Stimulated activated CD8-positive, alpha-beta memory T cell treated with anti-CD3 and anti-CD28 coated beads, Interleukin-4, amount 100 ng/mL, for 1 hour (primary cell): ENCODE measurements at places on chromosomes 2 and 18.

DNA sequence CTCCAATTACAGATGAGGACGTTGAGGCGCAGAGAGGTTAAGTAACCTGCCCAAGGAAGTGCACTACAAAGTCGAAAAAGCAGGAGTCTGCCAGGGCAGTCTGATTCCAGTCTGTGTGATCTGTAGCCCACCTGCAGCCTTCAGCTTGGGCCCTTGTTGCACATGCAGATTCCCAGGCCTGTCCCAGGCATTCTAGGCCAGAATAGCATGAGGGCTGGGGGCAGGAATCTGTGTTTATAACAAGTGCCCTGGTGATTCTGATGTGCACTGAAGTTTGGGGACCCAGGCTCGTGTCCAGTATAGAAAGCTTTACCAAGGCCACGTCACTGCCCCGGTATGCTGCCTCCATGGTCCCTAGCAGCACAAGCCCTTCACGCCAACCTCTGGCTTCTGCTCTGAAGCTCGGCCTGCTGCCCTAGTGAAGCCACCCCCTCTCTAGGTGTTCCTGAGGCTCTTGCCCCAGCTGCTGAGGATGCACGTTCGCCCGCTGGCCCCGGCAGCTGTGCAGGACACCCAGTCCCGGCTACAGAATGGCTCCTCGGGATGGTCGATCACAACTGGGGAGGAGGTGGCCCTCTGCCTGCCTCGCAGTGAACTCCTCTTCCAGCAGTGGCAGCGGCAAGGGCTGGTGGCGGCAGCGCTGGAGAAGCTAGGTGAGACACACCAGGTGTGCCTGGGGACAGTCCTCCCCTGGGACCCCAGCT, 4.6 kb downstream of the CHRNG start:
- no peak for DNase-seq

DNA sequence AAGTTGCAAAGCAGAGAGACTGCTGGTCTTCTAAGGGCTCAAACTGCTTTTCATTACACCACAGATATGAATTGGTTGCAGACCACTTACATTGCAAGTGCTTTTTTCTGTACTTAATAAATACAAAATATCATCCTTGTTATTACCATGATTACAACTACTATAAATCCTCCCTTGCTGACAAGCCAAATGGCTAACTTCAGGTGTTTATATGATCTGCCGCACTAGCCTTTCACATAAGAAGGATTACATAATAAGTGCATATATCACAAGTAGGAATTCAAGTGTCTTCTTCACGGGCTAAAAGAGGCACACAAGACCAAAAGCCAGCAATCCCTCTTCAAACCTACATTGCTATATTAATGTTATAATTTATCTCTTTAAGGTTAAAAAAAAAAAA, 373.0 kb downstream of the ZEB2 start:
- no peak for DNase-seq

GRCh38 chr2:24994146-24994724, 22.5 kb upstream of the DNAJC27 start:
- no peak for DNase-seq

GRCh38 chr2:106551417-106552130, 64.4 kb downstream of the CD8B2 start:
- DNase-seq, result no peak

DNA sequence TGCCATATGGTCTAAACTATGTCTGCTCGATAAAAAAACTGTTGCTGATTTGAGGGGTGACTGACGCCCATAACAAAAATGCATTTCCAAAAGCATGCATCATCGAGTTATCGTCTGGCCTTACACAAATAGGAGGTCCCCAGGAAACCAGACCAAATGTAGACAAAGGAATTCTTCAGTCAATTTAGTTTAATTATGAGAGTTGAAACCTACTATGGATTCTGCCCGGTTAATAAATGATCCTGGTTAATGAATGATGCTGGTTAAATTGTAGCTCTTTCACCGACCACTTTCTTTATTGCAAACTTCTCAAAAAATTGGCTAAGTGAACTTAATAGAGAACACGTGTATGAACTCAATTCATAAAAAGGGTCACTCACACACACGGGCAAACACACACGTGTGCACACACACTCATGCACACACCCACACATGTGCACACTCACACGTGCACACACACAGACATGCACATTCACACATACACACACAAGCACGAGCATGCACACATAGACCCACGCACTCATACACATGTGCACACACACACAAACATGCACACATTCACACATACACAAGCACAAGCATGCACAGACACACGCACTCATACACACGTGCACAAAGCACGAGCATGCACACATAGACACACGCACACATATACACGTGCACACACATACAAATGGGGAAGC, 59.0 kb upstream of the SALL3 start:
- no peak for DNase-seq
